CD4-positive, alpha-beta T cell treated with Interleukin-4 for 4 hours (primary cell): ENCODE measurements at places on chromosomes 4 and X.

GRCh38 chr4:67048530-67048929, 496.8 kb downstream of the CENPC start:
- DNase-seq: no peak

DNA sequence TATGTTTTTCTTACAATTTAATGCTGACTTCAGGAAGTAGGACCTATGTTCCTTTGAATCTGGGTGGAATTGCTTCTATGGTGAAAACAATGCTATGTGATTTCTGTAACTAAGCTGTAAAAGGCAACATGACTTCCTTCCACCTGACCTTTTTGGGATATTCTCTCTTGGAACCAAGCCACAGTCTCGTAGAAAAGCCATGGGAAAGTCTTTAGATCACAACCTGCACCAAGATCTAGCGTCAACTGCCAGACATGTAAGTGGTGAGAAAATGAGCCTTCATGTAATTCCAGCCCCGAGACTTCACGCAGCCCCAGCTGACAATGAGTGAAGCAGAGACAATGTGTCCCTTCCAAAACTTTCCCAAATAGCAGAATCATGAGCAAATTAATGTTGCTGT, 297.0 kb upstream of the DCAF8L1 start:
- no peak for DNase-seq

DNA sequence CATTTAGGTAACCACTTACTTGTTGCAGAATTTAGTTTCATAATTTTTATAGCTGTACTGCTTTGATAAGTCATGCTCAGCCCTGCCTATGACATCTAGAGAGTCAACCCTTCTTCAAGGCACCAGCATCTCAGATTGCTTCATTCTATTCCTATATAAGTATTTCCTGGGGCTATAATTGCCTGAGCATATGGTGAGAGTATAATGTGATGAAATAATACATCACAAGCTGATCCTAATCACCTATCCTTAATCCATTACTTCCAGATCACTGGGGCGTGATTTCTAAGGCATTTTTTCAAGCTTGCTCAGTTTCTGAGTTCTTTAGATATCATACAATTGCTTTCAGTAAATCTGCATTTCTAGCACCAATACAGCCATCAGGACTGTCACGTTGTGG, 200.0 kb upstream of the NPY2R start:
- DNase-seq: no peak

GRCh38 chr4:140719686-140720085, 36.5 kb downstream of the TBC1D9 start:
- DNase-seq: no peak

DNA sequence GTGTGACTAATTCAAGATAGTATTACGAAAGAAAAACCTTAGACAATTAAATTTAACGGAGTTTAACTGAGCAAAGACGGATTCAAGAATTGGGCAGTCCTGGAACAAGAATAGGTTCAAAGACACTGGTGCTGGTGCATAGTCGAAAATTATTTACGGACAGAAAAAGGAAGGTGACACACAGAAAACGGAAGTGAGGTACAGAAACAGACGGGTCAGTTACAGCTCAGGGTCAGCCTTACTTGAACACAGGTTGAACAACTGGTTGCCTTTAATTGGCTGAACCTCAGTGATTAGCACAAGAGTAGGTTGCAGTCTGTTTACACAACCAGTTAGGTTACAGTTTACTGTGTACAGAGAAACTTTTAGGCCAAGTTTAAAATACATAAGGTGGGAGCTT, 31.5 kb downstream of the KLHL8 start:
- DNase-seq: no peak

DNA sequence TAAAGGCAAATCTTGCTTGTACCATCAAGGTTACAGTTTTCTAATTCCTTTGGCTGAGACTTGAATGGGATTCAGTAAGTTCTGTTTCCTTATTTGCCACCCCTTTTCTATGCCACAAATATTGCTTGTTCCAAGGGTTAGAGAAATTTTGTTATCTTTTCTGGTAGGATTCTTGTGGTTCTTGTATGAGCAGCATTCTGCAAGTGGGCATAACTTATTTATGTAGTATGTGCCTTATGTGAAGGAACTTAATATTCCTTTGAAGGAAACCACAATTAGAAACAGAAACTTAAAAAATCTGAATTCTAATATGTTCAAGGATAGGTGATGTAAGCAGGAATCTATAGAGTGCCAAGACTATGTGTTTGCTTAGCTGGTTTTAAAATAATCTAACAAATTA, 53.1 kb upstream of the TSPAN5 start:
- no peak for DNase-seq

- DNase-seq: no peak
Measured at GRCh38 chr4:125397226-125397625, 82.5 kb downstream of the FAT4 start.

- no peak for DNase-seq
Measured at GRCh38 chr4:158915683-158916241, 146.9 kb downstream of the FNIP2 start.

DNA sequence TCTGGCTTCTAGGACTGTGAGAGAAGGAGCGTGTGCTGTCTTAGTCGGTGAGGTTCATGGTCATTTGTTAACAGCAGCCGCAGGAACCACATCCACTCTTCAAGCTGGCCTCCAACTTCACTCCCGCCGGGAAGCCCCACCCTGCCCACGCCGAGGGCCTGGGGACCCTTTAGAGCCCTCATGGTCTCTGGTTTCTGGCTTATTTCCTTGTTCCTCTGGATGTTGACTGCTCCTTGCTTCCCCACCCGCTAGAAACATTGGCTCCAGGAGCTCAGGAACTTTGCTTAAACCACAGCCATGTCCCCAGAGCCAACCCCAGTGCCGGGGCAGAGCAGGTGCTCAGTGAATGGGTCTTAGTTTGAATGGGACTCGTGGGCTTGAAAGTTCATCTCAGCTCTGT, 40.8 kb downstream of the HTRA3 start:
- DNase-seq: no peak

DNA sequence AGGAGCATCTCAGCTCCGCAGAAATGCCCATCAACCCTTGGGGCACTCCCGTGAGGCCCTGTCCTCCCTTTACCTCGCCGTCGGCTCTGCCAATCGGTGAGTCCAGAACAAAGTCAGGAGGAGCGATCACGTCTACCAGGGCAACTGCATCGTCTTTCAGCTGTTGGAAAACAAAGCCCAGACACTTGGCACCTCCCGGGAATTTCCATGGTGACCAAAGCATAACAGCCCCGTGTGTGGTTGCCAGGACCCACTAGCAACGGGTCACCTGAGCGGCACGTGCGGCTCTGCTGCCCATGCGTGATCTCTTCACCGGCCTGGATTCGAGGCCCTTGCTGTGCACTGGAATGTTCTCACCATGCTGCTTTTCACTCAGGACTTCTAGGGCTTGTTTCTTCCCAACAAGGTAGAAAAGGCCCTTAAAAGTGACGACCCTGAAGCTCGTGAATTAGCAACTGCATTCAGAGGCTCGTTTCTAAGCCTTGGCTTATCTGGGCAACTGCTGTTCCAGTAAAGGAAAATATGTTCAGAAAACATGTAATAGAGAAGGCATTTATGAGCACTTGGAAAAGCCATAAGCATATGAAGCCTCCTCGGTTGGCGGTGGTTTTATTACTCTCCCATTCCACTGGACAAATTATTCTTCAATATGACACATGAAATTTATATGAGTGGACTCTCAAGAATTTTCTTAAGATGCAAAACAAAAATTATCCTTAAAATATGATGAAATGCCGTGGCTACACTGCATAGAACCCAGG, 69.5 kb downstream of the ACOX3 start:
- no peak for DNase-seq

DNA sequence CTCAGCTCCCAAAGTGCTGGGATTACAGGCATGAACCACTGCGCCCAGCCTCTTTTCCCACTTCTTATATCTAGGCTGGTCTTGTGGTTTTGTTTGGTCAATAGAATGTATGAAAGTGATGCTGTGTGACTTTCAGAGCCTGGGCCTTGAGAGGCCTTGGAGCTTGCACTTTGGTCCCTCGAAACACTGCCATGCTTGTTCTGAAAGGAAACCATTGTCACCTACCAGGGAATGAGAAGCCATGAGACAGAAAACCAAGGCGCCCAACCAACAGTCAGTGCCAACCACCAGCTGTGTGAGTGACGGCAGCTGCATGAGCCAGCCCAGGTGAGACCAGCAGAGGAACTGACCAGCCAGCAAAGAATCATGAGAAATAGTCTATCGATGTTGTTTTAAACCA, 57.4 kb downstream of the SCD5 start:
- no peak for DNase-seq

GRCh38 chrX:13170966-13171558, 126.6 kb upstream of the FAM9C start:
- no peak for DNase-seq

DNA sequence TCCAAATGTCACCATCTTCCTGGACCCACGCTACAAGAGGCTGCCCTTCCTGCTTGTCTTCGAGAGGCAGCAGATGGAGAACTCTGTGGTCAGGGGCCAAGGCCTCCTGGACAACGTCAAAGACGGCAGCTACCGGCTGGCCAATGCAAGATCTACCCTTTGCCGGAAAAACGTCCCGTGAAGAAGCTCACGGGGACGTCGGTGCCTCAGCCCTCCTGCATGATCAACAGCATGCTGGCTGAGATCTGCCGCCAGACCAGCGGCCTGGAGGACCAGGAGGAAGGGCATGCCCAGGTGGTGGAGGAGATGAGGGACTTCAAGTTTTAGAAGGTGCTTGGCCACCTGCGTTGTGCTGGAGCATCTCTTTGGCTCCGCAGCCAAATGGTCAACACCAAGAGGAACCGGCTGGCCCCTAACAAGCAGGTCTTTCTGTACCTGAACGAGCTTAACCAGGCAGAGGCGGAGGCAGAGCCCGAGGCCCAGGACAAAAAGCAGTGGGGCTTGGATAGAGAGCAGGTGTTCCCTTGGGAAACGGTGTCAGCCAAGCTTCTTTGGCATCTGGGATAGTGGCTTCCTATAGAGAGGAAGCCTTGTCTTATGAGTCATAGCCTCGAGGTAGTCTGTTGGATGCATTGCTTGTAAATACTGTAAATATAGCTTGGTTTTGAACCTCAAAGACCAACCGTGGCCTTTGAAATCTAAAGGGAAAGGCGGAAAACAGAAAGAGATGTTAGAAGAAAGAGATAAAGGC, 94.8 kb upstream of the ELOVL6 start:
- DNase-seq: no peak

DNA sequence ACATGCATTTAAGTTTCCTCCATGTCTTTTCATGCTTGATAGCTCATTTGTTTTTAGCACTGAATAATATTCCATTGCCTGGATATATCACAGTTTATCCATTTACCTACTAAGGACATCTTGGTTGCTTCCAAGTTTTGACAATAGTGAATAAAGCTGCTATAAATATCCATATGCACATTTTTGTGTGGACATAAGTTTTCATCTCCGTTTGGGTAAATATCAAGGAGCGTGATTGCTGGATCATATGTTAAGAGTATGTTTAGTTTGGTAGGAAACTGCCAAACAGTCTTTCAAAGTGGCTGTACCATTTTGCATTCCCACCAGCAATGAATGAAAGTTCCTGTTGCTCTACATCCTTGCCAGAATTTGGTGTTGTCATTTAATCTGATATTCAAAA, 172.5 kb downstream of the DHX15 start:
- DNase-seq: no peak

DNA sequence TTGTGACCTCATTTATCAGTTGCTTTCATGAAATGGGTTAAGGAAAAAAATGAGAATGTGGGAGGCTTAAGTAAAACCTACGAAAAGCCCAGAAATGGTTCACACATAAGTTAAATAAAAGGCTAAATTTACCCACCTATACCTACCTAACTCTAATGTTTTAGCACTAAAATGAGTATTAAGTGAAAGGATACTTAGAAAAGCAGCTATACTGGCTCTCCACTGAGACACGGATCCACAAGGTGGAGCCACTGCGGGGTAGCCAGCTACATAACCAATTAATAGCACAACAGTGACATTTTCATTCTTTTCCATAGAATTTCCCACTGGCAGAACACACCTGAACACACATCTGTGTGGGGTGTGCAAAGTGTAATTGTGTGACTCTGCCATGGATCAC, 101.9 kb downstream of the MAML3 start:
- peak; percentile 11 for DNase-seq

GRCh38 chrX:1205681-1206611, 6.5 kb downstream of the CRLF2 start:
- peak; percentile 74 for DNase-seq

- DNase-seq: peak; percentile 27
Measured at GRCh38 chrX:134396174-134396573, 63.8 kb upstream of the HPRT1 start.

GRCh38 chr4:87399148-87399547, 8.2 kb upstream of the HSD17B11 start:
- DNase-seq: no peak

DNA sequence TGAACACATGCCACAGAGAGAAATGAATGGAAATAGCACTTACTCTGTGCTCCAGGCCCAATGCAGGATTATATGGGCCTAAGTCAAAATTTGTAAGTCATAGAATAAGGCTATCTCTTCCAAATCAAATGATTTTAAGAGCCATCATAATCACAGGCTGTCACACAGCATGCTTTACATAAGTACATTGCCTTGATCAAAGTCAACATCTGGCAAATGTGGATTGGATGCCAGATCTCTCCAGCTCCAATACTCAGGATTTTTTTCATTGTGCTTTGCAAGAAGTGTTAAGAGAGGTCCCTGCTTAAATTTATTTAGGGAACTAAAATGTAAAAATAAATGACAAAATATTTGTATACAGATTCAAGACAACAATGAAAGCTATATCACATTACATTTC, 299.9 kb downstream of the PRDM5 start:
- no peak for DNase-seq

DNA sequence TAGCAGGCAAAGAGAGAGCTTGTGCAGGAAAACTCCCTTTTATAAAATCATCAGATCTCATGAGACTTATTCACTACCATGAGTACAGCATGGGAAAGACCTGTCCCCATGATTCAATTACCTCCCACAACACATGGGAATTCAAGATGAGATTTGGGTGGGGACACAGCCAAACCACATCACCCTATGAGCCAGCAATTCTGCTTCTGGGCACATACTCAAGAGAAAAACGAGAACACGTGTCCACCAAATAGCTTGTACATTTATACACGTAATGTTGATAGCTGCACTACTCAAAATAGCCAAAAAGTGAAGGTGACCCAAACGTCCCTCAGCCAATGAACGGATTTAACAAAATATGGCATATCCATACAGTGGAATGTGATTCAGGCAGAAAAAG, 94.5 kb upstream of the DHRSX start:
- no peak for DNase-seq

- DNase-seq: peak; percentile 8
Measured at GRCh38 chr4:4852591-4853362, 6.7 kb upstream of the MSX1 start.
